ENCODE measurements at places on chromosomes 2 and 18.

GRCh38 chr2:43224571-43225092 is 1.8 kb downstream of the ZFP36L2 start:
- DNase-seq: peak; percentile 79

DNA sequence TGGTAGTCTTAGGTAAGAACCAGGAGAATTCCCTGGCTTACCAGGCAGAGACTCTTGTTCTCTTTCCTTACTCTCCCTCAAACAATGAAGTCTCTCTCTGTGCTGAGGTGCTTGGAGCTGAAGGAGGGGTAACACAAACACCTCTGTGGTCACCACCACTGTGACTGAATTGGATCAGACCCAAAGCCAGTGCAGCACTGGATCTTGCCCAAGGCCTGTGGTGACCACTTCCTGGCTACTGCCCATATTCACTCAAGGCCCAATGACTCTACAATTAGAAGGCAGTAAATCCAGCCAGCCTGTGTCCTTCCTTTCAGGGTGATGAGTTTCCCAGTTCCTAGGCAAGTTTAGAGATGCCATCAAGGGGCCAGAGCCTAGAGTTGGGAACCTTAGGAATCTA is 706.8 kb downstream of the SLC4A3 start:
- no peak for DNase-seq

DNA sequence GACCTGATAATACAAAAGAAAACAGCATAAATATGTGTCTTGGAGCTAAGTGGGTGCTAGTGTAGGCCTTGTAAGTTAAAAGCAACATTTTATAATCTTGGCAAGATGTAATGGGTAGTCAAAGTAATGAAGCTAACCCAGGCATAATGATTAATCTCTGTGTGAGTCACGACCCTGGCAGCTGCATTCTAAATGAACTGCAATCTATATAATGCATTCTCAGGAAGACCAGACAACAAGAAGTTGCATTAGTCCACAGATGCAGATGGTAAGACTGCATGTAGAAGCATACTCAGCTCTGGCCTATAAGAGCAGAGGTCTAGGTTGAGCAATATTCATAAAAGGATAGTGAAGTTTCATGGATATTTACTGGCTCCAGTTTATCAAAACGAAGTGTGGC is 85.6 kb upstream of the ETAA1 start:
- DNase-seq: no peak

DNA sequence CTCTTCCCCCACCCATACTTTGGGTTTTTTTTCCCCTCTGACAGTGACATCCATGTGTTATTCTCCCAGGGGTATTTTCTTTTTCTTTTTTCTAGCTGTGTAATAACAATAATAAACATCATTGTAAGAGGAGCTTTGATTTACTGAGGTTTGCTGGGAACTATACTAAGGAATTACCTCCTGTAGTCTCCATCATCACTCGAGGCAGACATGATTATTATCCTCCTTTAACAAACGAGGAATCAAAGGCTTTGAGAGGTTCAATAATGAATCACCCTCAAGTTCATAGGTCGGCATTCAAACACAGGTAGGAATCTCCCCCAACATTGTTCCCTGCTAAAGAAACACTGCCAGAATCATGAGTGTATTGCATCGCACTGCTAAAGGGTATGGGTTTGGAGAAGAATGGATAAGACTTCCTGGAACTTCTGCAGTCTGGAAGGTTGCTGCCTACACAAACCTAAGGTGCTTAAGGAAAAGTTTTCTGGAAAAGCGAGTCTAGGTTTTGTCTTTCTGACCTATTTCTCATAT is 260.2 kb upstream of the SESTD1 start:
- no peak for DNase-seq

- no peak for DNase-seq
These were observed 153.5 kb downstream of the AGPS start for GRCh38 chr2:177545981-177546585.

DNA sequence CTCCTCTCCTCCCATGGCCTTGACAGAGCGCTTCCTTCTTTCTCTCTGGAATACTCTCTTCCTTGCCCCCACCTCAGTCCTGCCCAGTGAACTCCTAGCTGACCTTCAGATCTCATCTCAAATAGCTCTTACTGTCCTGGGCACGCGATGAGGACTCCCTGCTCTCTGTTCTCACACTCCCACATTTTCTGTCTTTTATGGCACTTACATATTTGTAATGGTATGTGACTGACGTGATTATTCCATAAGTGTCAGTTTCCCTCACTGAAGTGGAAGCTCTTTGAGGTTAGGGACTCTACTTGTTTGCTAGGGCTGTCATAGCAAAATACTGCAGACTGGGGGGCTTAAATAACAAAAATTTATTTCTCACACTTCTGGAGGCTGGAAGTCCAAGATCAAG is 1.7 kb upstream of the DYSF start:
- no peak for DNase-seq

DNA sequence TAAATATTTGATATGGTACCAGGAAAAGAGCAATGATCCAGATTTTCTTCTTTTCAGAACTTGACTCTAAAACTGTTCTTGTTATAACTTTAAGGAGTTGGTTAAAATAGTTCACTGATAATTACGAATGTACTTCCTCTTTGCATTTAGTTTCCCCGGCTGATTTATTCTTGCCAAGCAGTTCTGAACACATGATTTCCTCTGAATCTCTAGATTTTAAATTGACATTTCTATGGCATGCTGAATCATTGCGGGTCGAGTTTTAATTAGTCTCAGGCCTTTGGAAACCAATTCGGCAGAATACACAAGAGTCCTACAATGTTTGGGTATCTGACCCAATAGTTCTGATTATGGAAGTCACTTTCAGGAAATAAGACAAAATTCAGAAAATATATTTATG is 37.3 kb upstream of the DNAH7 start:
- DNase-seq: peak; percentile 47

GRCh38 chr2:237020090-237020489 is 65.6 kb upstream of the COPS8 start:
- no peak for DNase-seq

DNA sequence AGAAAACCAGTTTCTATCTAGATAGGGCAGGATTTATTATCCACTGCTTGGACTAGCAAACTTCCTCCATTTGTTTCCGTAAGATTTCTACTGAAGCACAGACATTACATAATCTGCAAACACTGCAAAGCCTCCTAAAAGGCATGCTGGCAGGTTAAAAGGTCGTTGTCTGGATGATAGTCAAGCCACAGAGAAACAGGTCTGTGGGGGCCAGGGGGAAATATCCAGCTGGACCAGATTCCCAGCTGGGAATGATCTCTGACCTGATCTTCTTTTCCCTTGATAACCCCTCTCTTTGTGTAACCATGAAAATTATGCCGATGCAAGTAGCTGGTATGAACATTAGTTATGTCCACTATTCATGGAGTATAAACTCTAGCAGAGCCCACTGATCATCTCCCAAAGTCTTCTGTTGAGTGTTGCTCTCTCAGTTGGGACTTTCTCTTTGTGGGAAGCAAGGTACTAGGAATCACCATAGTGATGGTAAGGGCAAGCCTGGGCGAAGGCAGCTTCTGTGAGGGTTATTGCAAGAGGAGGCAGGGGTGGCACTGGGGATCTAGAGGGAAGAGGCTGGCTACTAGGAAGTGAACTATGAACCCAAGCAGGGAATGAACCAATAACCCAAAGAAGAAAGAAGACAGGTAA is 61.3 kb downstream of the GDF7 start:
- no peak for DNase-seq

GRCh38 chr18:34867520-34867919 is 157.4 kb downstream of the DTNA start:
- DNase-seq: no peak

DNA sequence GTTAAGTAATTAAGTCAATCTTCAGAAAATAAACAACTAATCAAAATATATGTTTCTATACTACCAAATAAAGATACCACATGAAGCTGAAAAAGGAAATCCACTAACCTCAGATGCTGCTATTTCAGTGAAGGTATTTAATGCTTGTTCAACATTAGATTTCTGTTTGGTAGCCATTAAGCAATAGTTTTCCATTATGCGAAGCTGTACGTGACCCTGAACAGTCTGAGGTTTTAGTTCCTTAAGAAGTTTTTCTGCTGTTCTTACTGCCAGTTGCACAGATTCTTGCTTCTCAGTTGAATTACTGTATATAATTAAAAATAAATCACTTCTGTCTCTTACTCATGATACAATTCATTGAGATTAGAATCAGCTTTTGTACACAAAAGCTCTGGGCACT is 65.4 kb downstream of the TTC21B start:
- no peak for DNase-seq

- DNase-seq: peak; percentile 76
These were observed 13.7 kb upstream of the TET3 start for GRCh38 chr2:73970850-73971471.

DNA sequence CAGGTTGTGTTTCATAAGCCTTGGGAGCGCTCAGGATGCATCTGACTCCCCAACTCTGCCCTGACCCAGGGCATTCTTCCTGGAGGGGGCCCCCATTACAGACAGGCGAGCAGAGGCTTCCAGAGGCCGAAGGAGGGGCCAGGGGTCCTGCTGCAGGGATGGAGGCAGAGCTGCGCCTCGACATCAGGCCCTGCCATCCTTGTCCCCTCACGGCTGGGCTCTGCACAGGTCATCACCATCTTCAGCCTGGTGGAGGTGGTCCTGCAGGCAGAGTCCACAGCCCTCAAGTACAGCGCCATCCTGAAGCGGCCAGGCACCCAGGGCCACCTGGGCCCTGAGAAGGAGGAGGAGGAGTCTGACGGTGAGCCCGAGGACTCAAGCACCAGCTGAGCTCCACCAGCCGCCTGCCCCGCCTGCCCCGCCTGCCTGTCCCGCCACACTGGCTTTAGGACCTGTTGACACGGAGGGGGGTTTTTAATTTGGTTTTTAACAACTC is 42.3 kb upstream of the ALPP start:
- no peak for DNase-seq

GRCh38 chr2:28654663-28655320 is 96.8 kb upstream of the PPP1CB start:
- DNase-seq: no peak

- no peak for DNase-seq
These were observed 40.0 kb downstream of the STAT1 start for GRCh38 chr2:190973726-190974628.

DNA sequence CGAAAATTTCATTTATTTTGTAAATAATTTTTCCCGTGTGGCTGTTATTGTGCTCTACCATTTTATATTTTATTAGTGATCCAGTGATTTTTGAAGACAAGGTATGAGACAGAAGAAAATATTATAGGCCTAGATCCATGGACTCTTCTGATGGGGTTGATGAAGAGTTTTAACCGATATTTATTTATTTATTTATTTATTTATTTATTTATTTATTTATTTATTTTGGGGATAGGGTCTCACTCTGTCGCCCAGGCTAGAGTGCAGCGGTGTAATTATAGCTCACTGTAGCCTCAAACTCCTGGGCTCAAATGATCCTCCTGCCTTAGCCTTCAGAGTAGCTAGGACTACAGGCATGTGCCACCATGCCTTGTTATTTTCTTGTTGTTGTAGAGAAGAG is 33.6 kb upstream of the RMND5A start:
- no peak for DNase-seq

DNA sequence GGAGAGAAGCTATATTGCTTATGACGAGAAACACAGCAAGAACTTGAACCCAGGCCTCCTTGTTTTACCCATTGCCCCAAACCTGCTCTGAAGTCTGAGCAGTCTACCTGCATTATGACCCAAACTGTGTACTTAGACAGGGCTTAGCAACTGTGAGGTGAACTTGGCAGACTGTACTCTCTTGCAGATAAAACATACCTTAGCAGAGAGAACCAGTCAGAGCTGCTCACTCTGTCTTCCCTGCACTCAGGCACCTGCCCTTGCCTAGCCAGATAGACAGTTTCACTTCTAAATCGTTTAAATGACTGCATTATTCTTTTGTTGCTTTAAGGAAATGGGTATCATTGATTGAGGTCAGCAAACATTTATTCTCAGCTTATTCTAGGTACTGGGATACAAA is 20.3 kb downstream of the ITPRID2 start:
- no peak for DNase-seq

DNA sequence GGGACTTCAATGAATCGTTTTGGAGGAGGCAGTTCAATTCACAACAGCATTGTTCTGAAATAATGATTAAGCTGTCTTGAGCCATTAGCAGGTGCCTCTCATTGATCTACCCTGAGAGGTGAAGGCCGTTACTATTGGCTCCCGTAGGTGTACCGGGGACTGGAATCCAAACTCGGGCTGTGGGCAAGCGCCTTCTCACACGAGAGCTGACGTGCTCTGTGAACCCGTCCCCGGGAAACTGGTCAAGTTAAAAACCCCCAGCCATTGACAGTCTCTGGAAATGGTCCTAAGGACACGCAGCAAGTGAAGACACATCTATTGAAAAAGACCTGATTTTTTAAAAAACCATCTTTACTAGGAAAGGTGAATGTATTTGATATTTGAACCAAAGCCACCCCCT is 8.1 kb upstream of the NFATC1 start:
- no peak for DNase-seq

DNA sequence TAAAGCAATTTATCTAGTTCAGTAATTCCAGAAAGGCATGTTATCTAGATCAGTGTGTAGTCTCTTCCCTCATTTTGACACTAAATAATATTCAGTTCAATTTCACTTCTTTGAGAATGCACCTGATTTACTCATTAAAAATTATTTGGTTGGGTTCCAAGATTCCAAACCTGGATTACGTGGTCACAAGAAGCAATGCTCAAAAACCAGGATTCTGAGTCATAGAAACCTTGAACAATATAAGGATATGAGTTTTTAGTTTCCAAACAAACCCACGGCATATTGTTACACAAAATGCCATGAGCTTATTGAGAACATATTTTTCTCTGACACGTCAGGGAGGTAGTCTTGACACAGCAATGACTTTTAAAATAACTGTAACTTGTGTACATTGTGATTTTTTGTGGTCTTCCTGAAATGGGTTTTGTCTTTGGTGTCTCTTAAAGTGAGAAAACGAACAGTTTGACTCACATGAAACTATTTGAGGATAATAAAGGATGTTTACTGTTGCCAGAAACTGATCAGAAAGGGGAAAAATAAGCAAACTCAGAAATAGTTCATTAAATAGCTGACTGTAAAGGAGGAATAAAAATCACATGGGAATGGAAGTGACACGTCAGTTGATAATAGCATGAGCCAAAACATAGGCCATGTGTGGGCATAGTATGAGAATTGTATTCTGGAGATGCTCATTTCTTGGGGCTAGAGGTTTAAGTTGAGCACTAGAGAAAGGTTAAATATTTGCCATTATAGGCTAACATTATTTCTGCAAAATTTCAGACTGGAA is 617.7 kb upstream of the CDH2 start:
- DNase-seq: no peak

DNA sequence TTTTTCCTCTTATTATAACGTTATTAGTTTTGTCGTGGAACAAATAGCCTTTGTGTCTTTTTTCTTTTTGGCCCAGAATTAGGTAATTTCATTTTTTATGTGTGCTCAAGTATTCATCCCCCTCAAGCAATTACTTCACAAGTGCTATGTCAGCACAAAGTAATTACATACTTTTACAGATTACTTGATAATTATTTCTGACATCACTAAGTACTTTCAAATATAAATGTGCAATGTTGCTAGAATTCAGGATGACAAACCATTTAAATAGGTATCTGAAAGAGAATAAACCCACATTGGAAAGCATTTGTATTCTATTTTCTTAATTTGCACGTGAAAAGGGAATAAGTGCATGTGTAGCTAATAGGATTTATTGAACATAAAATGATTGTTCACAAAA is 238.2 kb downstream of the CDH7 start:
- no peak for DNase-seq
